ENCODE measurements at places on chromosomes 16 and 17.
A peak's percentile ranks its signal among the peaks of the same experiment; 100 is the strongest.

- DNase-seq = no peak
Observed at GRCh38 chr16:84323606-84324005, 28.9 kb downstream of the WFDC1 start.

DNA sequence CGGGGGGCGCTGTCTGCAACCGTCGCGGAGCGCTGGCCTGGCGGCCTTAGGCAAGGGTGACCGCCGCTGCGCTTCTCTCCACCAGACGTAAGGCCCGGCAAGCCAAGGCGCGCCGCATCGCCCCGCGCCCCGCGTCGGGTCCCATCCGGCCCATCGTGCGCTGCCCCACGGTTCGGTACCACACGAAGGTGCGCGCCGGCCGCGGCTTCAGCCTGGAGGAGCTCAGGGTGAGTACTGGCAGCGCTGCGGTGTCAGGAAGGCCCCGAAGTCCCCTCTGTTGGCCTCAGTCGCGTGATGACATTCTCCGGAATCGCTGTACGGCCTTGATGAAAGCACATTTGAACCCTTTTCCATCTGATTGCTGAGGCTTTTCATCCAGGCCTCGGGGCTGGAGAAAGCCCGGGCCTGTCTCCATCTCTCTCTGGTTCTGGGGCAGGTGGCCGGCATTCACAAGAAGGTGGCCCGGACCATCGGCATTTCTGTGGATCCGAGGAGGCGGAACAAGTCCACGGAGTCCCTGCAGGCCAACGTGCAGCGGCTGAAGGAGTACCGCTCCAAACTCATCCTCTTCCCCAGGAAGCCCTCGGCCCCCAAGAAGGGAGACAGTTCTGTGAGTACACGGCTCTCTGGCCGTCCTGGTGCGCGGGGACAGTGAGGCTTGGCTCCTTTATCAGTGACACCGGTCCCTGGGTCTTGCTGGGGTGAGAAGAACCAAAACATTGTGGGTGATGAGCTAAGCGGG lies 831 bp downstream of the RPL13 start:
- no peak for DNase-seq

- no peak for DNase-seq
Observed at GRCh38 chr16:22161999-22162655, at the start of gene SDR42E2. Gene SDR42E2, plus strand, starts transcription at chr16:22162506. Its CDS starts 3,077 bp downstream, at chr16:22165583.

GRCh38 chr16:69186642-69187445 lies at the start of gene SNTB2:
Gene SNTB2, plus strand, starts transcription at chr16:69187164. Its CDS starts 3 bp downstream, at chr16:69187167.
- peak; percentile 96 for DNase-seq

GRCh38 chr16:55437625-55438024 lies 41.4 kb upstream of the MMP2 start:
- DNase-seq = no peak

DNA sequence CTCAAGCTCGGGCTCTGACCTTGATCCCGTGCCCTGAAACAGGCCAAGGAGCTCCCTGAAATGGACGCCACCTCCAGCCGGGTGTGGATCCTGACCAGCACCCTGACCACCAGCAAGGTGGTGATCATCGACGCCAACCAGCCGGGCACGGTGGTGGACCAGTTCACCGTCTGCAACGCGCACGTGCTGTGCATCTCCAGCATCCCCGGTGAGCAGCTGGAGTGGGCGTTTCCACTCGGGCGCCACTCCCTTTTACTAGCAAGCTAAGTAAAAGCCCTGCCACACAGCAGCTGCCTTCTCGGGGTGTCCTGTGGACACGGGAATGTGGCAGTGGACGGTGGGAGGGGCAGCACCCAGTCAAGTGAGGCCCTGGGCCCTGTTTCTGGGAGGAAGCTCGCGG lies 6.4 kb downstream of the NME3 start:
- DNase-seq = no peak

- no peak for DNase-seq
Observed at GRCh38 chr16:57592591-57593003, 35.8 kb upstream of the ADGRG1 start.

DNA sequence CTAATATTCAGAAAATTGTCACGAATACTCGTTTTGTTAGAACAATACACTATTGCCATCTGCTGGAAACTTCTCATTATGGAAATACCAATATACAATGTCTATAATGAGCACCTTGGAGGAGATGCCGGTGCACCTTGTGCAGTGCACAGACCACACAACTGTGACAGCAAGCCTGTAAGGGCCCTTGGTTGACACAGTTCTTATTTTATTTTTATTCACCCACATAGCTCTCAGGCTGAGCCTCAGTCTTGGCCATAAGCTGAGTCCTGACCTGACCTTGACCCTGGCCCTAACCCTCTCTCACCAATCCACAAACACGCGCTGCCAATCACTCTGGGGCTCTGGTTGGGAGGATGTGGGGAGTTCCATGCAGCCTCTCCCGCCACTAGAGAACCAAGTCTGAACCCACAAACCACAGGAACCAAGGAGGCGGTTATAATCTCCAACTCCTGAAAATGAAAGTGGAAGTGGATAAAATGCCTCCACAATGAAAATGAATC lies 7.6 kb downstream of the AIPL1 start:
- no peak for DNase-seq

- DNase-seq = no peak
Observed at GRCh38 chr17:62648251-62648955, 20.9 kb downstream of the MRC2 start.

- peak; percentile 58 for DNase-seq
Observed at GRCh38 chr16:6967796-6968320, 364.8 kb upstream of the RBFOX1 start.

- DNase-seq = no peak
Observed at GRCh38 chr16:73047536-73048291, at the start of gene ZFHX3. Gene ZFHX3, minus strand, starts transcription at chr16:73048128. Its CDS starts 87,983 bp downstream, at chr16:72960145.

GRCh38 chr17:2792366-2793169 lies 3.7 kb upstream of the RAP1GAP2 start:
- DNase-seq = no peak

DNA sequence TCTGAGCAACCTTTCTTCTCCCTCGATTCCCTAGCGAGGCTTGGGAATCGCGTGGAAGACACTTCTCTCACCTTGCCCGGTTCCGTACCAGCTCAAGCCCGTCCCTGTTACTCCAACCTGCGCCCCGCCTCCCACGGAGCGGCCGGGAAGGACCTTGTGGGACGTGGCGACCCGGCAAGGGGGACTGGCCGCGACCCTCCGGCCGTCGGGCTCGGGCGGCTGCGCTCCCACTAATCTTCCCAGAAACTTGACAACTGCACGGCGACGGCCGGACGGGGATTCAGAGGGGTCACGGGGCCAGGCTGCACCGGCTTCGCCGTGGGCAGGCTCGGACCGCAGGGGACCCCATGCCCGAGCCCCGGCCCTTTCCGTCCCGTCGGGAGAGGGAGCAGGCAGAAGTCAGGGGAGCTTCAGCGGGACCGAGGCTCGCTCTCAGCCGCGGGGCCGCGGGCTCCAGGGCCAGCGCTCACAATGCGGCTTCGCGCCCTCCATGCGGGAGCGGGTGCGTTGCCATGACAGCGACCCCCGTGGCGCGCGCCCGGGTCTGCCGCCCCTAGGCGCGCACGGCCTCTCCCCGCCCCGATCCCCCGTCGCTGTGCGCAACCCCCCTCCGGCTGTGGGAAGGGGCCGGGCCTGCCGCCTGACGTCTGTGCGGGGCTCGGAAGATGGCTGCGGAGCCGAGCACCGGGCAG lies at the start of gene SGSM2:
TSS of gene SGSM2 (plus strand) at position 650 of the 692 bp plus-strand sequence. CDS start 188 bp downstream, outside the sequence.
- DNase-seq = peak; percentile 69
